Activated CD4-positive, alpha-beta T cell treated with anti-CD3 and anti-CD28 coated beads, Interleukin-10, Interleukin-2, amounts not matched to agents 100 ng/mL and 50 ng/mL, durations not matched to agents 16 hours and 8 hours (primary cell): ENCODE measurements at places on chromosomes 3 and 15.

- no peak for DNase-seq
Measured at GRCh38 chr3:76203578-76203977, 418.2 kb upstream of the ZNF717 start.

DNA sequence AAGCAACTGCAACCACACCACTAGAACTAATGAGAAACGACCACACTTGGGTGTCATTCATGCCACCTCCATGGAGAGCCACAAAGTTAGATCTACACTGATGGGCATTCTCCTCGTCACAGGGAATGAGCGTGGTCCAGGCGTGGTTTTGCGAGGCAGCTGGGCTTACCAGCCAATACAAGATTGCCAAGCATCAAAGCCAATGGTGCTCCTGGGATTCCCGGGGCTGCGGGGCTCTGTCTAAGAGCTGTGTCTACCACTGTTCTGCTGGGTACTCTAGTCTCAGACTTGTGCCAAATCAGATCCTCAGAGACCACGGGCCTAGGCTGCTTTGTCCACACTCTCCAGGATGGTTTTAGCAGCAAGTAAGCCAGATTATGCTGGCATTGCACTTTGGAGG is 43.8 kb downstream of the RAB6B start:
- no peak for DNase-seq

GRCh38 chr15:60208709-60209108 is 189.1 kb downstream of the ANXA2 start:
- no peak for DNase-seq

DNA sequence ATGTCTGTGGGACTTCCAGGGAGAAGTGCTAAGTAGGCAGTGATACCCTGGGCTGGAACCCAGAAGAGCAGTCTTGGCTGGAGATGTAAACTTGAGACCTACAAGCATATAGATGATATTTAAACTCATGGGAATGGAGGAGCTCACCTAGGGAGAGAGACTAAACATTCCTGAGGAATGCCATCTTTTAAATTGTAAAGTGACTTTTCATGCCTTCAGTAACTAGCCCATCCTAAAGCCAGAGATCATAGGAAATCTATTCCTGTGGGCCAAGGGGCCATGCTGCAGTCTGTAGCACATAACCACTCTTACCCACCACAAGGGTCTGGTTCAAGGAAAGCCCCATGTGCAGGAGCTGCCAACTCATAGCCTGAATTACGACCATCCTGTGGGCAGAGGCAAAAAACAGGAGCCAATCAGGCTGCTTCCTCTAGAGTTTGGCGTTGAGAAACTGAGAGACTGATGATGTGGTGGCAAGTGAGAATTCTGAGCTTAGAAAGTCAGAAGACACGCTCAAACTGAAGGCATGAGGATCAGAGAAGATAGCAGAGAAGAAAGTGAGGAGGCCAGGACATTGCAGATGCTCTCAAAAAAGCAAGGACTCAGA is 37.5 kb downstream of the CTDSPL start:
- DNase-seq: peak; percentile 65

DNA sequence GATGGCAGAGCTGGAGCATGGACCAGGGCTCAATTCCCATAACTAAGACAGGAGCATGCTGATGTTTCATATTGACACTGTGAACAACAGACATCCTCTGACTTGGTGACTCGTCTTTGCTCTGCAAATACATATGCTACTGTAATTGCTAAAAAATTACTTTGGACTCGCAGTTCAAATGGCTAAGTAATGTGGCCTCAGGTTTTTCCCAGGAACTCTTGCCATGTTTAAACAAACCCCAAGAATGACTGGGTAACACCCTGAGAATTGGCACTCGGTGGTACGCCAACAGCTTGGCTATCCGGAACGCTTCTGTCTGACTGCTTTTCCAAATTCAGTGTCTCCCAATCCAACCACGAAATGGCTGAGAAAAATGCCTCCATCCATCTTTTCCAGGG is 456.7 kb upstream of the THBS1 start:
- DNase-seq: no peak

DNA sequence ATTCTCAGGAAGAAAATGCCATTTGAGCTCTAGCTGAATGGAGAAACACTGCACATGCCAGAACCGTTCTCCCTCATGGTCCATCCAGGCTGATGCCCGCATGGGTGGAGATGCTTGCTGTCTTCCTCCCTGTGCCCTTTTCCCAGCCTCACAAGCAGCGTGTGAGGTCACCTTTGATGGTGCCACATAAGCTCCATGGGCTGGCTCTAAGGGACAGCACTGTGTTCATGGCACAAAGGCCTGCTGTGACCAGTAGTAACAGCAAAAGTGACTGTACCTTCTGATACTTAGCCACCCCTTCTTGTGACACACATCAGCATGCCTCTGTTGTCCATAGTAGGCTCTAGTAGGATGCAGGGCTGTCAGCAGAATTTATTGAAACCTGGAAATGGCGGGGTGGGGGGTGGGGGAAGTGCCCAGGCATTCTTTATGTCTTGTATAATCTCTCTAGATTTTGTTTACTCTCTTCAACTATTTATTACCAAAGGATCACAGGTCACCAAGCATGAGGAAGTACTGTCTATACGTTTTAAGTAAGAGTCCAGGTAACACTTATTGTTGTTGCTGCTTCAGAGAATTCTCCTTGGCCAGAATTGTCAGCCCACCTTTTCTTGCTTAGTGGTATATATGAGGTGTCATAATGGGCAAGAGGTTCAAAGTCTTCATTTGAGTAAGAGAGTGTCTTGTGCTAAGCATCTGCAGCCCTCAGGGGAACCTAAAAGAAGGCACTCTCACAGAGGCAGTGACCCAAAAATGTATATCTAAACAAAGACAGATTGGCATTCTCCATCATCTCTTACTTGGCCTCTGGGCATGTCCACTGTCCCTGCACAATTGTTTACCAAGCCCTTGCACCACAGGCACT is 56.5 kb downstream of the RAB7A start:
- no peak for DNase-seq

DNA sequence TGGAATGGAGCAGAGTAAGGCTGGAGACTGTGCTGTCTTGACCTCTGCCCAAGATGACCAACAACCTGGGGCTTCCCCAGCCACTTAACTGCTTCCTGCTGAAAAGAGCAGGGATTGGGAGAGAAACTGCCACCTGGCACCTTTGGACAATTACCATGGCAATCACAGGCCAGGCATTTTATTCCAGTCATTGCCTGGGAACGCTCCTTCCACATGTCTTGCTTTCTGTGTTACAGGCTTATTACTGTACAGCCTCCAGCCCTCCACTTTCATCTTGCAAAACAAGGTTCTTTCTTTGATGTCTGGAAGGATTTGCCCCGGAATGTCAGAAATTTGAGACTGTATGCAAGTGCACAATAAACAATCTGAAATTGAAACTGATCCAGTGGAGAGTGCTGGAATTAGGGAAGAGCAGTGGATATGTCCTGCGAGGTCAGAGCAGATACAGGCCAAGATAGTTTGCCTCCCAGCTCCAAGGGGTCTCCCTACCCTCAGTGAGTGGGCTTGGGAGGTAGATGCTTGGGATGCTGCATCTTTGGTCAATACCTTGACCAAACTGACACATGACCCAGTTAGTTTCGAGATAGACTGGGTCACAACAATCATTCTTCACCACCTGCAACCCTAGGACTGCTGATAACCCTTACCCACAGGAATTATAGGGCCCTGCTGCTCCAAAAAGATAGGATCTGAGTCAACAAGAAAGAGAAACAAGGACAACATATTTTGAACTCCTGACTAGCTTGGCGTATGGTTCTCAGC is 2.7 kb downstream of the PPP1R14D start:
- DNase-seq: no peak

GRCh38 chr3:31197941-31198340 is 303.5 kb upstream of the GADL1 start:
- DNase-seq: no peak

DNA sequence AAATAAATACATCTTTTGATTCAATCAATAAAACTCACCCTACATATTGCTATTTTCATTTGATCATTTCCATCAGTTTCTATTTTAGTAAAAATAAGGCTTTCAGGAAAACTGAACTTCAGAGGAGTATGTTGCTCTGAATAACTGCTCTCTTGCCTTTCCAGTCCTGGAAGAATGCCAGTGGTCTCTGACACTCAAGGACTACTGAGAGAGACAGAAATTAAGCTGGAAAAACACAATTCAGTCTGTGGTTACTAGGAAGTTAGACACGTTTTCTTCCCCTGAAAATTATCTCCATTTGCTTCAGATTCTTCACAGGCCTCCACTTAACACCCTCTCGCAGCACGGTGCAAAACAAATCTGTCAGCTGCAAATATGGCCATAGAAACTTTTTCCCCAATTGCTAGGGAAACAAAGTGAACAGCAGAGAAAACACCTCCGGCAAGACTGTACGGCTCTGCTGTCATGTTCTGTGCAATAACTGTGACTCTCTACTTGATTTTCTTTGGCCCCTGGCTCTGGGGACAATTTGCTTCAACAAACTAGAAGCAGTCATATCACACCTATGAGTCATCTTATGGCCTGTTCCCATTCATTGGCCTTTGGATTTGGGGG is 353.0 kb downstream of the MAGI1 start:
- no peak for DNase-seq

DNA sequence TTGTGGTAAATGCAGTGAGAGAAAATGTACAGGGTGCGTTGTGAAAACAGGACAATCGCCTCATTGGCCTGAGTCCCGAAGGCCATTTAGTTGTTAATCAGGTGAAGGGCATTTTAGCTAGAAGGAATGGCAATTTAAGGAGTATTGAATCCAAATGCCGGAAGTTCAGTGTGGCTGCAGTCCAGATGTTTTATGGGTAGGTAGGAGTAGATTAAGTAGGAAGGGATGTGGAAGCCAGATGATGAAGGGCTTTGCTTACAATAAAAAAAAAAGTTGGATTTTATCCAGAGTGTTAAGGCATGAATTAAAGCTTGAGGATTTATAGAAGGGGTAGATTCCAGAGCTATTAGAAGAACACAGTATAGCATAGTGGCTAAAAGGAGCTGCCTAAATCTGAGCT is 572.7 kb downstream of the NLGN1 start:
- DNase-seq: no peak

GRCh38 chr15:79316864-79317263 is 6.0 kb downstream of the TMED3 start:
- DNase-seq: no peak

GRCh38 chr3:67657192-67657591 is 2.8 kb upstream of the SUCLG2 start:
- no peak for DNase-seq

DNA sequence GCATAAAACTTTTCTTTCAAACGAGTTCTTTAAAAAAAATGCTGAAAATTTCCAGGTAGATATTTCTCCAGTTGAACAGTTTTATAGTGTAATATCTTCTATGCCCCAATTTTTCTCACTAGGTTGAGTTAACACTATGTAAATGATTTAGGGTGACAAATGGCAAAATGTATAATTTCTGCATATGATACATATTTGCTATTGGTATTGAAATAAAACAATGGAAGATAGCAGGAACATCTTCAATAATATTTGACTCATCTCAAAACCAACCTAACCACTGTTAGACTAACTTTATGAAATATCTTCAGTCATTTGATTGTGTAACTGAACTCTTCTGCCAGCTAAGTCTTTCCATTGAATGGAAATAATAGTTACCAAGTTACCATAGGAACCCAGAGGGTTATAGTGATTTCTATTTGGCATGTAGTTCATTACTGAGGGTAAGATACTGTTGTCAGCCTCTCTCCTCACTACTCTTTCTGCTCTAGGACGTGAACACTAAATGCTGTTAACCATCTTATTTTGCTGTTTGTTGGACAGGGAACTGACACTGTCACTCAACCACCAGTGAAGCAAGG is 824.7 kb upstream of the NECTIN3 start:
- peak; percentile 21 for DNase-seq

- DNase-seq: peak; percentile 38
Measured at GRCh38 chr3:189629803-189630455, 1.3 kb upstream of the TP63 start.

DNA sequence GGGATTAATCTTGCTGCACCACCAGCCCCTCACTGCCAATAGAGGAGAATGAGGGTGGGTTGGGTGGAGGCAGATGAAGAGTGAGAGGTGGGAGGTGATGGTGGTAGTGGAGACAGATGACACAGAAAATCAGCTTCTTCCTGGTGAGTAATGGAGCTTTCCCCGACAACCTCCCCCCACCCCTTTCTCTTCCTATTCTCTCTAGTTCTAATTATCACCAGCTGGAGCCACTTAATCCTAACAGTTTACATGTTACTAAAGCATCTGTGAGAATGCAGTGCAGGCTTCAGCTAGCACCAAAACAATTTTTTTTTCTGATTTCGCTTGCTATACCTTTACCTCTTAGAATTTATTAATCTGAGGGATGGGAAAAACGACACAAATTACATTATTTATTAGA is 116.1 kb upstream of the DNAJC19 start:
- no peak for DNase-seq

DNA sequence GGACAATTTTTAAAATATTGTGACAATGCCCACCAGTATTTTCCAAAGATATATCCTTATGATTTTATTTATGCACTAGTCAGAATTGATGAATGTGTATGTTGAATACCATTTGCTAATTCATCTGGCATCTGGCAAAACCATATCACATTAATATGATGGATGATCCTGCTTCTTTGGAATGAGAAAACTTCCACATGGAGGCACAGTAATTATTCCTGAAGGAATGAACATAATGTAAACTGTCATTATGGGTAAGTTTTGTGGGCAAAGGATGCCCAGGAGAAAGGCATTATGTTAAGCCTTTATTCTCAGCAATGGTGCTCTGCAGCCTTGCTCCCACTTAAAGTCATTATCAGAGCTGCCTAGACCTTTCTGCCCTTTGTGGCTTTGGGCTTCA is 113.0 kb upstream of the MME start:
- no peak for DNase-seq

GRCh38 chr15:88428053-88428452 is 39.1 kb downstream of the MRPL46 start:
- no peak for DNase-seq

- peak; percentile 56 for DNase-seq
Measured at GRCh38 chr3:119600732-119601131, 3.0 kb downstream of the PLA1A start.

DNA sequence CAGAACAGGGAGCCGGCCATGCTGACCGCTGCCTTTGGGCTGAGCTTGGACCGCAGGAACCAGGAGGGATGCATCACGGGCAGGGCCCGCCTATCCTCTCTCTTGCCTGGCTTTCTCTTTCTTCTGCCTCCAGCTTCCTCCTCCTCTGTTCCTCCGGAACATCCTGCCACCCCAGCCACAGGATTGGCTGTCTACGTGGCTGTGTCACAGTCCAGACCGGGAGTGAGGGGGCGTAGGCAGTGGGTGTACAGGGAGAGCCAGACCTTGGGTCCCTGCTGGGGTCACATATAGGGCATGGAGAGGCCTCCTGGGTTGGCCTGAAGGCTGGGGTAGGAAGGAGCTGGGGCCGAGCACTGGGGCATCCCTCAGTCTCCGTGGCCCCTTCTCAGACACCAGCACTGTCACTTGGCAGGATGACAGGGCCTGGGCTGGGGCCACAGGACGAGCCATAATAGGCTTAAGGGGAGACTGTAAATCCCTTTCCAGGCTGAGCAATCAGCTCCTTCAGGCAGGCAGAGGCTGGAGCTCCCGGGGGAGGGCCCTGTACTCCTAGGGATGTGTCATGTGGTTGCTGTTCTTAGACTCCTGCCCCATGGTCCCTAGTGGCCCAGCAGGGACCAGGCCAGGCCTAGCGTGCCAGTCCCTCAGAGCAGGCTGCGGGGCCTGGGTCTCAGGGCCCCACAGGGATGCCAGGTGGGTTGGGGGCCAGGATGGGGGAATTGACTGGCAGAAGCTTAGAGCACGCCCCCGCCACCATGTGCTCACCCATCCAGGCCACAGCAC is 25.4 kb downstream of the LINGO1 start:
- no peak for DNase-seq
